ENCODE measurements at places on chromosomes 6 and 20.

DNA sequence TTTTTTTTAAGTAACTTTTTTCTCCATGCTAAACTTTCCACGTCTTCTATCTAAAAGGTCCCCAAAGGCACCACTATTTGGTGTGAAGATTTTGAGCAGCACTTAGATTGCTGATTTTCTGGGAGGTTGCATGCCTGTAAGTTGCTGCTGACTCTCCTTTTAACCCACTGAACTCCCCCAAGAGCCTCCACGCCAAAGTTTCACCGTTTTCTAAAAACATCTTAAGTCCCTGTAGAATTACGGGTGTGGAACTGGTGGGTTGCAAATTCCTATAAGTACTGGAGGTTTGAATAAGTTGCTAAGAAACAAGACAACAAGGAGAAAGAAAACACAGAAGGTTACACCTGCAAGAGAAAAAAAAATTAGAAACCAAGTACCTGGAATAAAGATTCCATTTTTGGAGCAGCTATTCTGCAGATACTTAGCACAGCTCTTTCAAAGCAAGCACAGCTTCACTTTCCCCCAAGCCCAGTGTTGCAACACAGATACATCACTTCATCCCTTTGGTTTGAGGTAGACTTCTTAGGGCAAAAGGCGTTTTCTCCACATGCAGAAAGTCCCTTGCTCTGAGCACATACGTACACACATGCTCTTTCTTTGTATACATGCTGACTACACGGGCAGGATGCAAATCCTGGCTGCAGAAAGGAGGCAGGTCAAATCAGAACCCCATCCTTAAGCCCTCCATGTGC is 5.0 kb downstream of the JAG1 start:
- no peak for DNase-seq

GRCh38 chr6:71977884-71978283 is 91.5 kb downstream of the RIMS1 start:
- no peak for DNase-seq

GRCh38 chr20:37276494-37277252 is 12.8 kb upstream of the MANBAL start:
- no peak for DNase-seq

DNA sequence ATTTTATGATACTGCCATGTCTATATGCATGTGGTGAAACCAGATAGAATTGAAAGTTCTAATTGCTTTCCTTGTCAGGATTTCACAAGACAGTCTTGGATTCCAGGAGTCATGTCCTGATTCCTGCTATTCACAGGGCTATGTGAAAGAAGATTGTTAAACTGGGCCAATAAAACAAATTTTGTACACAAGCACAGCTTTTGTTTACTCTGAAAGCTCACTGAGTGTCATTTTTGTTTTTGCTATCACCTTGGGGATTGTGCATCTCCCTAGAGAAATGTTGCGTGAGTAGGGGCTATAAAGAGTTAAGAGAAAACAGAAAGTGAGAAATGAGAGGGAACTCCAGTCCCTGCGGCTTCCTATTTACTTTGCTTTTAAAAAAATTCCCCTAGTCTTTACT is 627.5 kb downstream of the PKHD1 start:
- no peak for DNase-seq

GRCh38 chr6:85574932-85575598 is 18.6 kb downstream of the SNX14 start:
- no peak for DNase-seq

DNA sequence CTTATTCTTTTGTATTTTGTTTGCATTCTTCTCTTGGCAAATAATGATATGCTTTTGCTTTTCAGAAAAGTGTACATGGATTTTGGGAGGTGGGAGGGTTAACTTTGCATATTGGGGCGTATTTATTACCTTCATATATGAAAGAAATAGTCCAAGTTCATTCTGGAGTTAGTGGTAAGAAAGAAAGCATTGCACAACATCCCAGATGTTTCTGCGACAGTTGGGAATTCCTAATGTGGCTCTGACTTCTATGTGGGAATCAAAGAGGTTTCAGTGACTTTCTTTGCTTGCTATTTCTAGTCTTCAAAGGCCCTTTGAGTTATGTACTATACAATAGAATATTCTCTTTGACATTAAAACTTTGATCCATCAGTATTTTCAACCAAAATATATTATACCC is 78.1 kb downstream of the MMUT start:
- no peak for DNase-seq

- no peak for DNase-seq
Measured at GRCh38 chr6:36318690-36319435, 17.8 kb downstream of the BNIP5 start.
